A375 (cell line): ENCODE measurements at places on chromosomes 1 and 21. TPM values are rescaled to one million over a fixed set of nuclear protein-coding genes. Genes with fewer than 3 reads are reported as not detected.

The IGSF8 gene
- 29.2 and 30.3 TPM in 2 replicates for total RNA-seq

The AHCYL1 gene
- total RNA-seq: 43.0 and 45.4 TPM in 2 replicates

The C1QTNF12 gene
- 2.5 and 7.0 TPM in 2 replicates for total RNA-seq

The URB1 gene
- 22.2 and 22.9 TPM in 2 replicates for total RNA-seq

The TRNP1 gene
- total RNA-seq: 49.2 and 52.2 TPM in 2 replicates

The RGS13 gene
- not detected in 2 replicates for total RNA-seq

The ETV3 gene
- 30.1 and 33.1 TPM in 2 replicates for total RNA-seq

The GUCA2B gene
- total RNA-seq: not detected in 2 replicates

The FCGR1A gene
- total RNA-seq: not detected in 2 replicates

The AMY1A gene
- total RNA-seq: not detected in 2 replicates

The RIMKLA gene
- total RNA-seq: under 0.01 and 0.05 TPM in 2 replicates

The OR2L2 gene
- 0.04 and 0.29 TPM in 2 replicates for total RNA-seq

The SPEN gene
- 21.6 and 23.7 TPM in 2 replicates for total RNA-seq
